Right lung (tissue), 10 donors: ENCODE measurements at places on chromosomes 4 and X. TPM values are rescaled to one million over a fixed set of nuclear protein-coding genes. Genes with fewer than 3 reads are reported as not detected.

CLCN4 gene
- 4.2 TPM for polyA plus RNA-seq

S100G gene
- polyA plus RNA-seq, result not detected

- DNase-seq, result no peak
Observed at GRCh38 chr4:158020734-158021346, 152.0 kb downstream of the GASK1B start.

DNA sequence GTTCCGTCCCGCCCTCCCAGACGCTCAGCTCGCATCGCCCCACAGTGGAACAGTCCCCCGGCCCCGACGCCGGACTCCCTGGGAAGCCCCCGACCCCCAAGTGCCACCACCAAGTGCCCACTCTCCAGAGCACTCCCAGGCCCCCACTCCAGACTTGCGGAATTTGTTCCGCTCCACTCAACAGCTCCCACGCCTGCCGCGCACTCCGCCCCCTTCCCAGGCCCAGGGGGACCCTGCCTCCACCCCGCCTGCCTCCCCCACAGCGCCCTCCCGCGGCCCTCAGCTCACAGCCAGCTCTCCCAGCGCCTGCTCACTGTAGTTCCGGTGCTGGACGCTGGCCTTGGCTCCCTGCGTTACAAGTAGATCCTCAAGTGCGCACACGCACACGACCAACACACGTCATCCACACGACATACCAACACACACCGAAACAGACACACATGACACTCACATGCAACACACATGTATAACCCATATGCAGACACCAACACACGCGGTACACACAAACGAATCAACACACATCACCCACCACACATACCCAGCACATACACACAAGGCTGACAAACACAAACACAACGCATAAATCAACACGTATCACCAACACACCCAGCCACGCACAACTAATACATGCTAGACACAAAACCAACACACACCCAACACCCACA, 8.0 kb downstream of the MSX1 start:
- no peak for DNase-seq

GRCh38 chr4:86181585-86181984, 178.3 kb downstream of the MAPK10 start:
- DNase-seq, result no peak

GRCh38 chr4:14096396-14096965, 469.0 kb upstream of the BOD1L1 start:
- no peak for DNase-seq

GRCh38 chr4:184147858-184148737, 69.6 kb downstream of the ENPP6 start:
- no peak for DNase-seq
